ENCODE measurements at places on chromosomes 5 and 9.

DNA sequence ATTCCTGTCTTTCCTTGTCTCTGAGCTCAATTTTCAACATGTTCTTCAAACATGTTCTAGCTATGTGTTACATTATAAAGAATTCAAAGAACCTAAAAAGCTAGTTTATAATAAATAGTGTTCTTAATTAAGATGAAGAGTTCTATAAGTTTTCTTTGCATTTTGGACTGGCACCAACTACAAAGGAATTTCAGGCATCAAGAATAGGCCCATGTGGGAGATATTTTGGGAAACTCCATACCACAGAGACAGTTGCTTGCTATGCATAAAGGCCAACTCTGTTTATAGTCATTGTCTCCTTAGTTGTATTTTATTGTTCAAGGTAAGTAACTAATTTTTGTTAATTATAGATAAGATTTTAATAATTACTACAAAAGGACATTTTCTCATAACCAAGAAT lies 4.5 kb downstream of the SLF1 start:
- DNase-seq = no peak

DNA sequence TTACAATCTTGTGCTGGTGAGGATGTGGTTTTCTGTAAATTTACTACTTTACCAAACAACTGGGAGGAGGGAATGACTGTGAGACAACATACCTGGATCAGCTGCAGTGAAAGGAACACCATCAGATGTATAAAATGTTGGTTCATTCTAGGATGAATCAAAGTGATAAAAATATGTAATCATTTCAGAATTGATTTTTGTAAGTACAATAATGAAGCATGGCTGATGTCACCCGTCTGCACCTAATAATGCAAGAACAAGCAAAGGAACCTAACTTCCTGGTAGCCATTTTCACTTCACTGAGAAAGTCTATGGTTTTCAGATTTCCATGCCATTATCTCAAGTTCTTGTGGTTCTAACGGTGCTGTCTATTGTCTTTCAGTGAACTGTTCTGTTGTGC lies 18.7 kb upstream of the C5orf34 start:
- no peak for DNase-seq

DNA sequence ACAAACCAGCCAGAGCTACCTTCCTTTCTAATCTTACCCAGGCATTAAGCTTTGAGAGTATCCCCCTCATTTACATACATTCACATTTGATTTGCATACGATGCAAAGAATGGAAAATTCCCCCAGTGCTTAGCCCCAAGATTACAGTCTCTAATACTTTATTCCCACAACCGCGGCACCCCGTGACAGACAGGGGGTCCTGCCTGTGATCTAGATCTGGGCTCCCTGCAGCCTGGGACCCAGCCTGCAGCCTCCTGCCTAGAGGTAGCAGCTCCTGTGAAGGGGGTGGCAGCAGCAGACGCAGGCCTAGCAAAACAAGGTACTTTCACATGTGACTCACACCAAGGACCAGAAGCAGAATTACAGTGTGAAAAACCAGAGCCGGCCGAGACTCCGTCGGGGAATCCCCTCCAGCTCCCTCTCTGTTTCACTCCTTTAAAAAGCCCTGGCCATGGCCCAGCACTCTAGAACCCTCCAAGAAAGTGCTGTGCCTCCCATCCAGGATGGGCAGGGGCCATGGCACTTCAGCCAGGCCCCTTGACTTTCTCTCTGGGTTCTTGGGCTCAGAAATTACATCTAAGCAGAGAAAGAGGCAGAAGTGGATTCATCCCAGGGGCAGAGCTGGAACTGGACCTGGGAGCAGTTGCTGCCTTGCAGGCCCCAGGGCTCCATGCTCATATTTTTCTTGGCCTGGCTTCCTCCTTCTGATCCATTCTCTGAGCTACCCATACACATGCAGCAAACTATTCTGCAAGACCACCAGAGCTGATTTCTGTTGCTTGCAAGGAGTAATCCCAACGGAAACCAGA lies 14.0 kb upstream of the TCF7 start:
- DNase-seq = peak; percentile 83

- DNase-seq = no peak
These were observed 32.2 kb downstream of the SHOC1 start for GRCh38 chr9:111762556-111762955.
